ENCODE measurements at places on chromosomes 5 and 9.
A peak's percentile ranks its signal among the peaks of the same experiment; 100 is the strongest.

- DNase-seq, result no peak
Observed at GRCh38 chr9:75130621-75131230, 42.4 kb downstream of the OSTF1 start.

GRCh38 chr5:170484847-170485615 is 18.8 kb upstream of the KCNIP1 start:
- no peak for DNase-seq

DNA sequence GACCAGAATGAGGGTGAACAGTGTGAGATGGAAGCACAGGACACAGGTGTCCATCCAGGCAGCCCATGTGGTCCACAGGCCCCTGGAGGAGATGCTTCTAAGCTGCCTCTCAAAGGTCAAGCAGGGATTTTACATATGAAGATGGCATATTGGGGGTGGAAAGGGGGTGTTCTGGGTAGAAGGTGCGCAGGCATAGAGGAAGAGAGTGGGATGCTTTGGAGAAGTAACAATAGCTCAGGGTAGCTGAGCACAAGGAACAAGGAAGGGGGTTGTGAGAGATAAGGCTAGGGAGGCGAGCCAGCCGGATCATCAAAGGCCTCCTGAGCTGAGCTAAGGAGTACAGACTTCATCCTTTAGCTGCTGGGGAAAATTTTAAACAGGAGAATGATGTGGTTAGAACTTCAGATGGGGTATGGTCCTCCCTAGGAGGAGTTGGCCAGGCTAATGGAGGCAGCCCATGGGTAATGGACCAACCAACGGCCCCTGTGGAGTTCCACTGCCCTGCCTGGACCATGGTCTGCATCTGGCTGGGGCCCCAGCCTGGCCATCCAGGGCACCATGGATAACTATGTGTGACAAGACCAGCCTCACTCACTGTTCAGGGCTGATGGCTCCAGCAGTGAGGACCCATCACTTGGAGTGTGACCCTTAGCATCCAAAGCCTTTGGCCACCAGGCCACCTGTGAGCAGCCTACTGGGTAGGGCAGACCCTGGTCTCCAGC is 86.8 kb upstream of the TBC1D2 start:
- DNase-seq, result no peak

- DNase-seq, result no peak
Observed at GRCh38 chr5:93511445-93511844, 69.6 kb downstream of the NR2F1-AS1 start.

DNA sequence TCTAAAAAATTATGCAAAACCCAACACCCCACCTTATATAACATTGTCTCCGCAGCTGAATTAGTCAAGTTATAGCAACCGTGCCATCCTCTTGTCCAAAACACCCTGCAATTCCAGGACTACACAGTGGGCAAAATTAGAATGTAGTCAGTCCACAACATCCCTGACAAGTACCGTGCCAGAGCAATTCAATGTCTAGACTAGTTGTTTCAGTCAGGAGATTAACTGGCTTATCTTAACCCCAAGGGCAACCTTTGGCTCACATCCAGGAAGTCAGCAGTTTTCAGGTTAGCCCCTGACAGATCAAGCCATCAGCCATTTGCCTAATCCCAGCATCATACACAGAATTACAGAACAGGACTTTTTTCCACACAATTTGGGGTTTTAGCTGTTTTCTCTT is 240.8 kb upstream of the TMEM161B start:
- DNase-seq, result no peak

DNA sequence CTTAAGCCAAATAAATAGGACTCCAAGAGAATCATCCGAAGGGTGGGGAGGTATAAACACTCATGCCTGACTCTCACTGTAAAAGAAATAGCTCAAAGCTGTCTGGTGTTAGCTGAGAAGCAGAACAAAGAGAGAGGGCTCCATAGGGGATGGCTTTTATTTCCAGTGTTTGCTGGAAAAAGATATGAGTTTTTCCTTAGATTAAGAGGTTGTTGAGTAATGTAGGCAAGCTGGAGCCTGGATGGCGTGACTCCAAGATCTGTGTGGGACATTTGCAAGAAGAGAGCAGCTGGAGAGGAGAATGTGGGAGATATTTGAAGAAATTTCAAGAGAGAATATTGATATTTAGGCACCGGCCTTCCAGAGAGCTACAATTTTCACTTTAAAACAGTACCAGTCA is 793.7 kb upstream of the RGMB start:
- no peak for DNase-seq

GRCh38 chr5:39639618-39640089 is 214.9 kb upstream of the DAB2 start:
- DNase-seq, result peak; percentile 43

DNA sequence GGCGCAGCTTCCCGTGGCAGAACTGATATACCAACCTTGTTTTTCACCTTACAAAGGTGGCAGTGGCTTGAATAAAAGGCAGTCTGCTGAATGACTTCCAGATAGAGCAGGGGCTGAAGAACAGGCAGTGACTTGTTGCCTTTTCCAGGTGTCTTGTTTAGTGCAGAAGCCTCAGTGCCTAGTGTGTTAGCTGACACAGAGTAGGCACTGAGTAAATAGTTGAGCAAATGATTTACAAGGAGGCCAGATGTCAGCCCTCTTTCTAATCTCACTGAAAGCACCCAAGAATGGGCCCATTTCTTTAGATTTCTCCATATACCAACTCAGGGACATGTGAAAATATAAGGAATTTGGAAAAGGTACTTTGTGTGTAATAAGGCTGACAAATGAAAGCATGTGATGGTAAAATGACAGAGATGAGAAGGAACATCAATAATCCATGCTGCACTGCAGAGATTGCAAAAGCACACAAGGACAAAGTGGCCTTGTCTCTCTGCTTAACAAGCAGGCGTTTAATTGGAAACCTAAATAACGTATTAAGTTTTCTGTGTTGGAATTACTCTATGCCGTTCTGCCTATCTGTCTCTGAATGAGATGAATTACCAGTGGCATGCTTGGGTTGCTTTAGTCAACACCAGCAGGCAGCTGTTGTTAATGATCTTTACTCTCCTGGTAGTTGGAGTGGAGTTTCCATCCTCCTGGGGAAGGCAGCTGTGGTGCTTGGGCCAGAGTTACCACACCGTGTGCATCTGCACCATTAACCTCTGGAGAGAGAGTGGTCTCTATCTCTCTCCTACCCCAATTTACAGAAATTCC is 360.1 kb upstream of the C9orf72 start:
- no peak for DNase-seq

DNA sequence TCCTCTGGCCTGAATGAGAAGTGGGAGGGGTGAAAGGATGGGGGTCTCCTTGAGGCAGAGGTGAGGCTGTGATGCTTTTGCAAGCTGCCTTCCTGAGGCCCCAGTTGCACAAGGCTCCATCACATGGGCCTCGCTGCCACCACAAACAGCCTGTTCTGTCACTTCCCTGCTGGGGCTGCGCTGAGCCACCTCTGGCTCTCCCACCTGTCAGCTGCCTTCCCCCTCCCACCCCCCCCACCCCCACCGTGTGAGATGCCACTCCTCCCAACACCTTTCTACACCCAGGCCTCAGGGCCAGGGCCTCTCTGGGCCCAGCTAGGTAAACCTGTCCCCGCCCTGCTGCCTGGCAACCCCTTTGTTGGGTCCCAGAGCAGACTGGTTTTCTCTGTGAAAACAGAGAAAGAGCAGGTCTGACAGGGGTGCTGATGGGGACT is 4.5 kb upstream of the PDLIM4 start:
- no peak for DNase-seq

DNA sequence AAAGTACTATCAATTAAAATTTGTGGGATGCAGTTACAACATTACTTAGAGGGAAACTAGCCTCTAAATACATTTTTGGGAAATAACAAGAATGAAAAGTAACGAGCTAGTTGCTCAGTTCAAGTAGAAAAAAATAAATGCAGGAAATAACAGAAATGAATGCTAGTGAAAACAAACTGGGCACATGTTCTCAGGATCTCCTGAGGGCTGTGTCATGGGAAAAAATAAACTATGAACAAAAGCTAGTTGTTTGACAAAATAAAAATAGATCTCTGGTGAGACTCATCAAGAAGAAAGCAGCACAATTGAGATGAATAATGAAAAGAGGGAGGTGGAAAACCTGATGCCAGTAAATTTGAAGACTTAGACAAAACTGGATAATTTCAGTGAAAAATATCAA is 16.3 kb downstream of the IDNK start:
- no peak for DNase-seq

- no peak for DNase-seq
Observed at GRCh38 chr9:100351508-100351907, 1.2 kb downstream of the TEX10 start.

DNA sequence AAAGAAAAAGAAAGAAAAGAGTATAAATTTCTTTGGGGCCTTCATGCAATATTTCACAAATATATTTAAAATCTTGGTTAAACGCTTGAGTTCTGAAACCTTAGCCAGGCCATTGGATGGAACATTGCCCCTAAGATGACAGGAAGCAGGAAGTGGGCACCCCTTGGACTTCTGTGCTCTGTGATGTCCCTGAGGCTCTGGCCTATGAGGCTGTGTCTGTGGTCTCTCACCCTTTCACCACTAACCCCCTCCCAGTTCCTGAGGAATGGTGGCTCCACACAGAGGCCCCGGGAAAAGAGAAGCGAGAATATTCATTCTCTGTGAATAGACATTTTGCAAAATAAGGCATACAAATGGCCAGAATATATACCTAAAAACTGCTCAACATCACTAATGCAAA is 320.5 kb upstream of the PANK3 start:
- no peak for DNase-seq

DNA sequence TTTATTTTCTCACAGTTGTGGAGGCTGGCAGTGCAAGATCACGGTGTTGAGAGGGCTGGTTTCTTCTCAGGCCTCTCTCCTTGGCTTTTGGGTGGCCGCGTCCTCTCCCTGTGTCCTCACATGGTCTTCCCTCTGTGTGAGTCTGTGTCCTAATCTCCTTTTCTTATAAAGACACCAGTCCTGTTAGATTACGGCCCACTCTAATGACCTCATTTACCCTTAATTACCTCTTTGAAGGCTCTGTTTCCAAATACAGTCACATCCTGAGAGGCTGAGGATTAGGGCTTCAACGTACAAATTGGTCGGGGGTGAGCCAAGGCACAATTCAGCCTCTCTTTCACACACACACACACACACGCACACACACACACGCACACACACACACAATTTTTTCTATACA is 73.0 kb downstream of the UGCG start:
- no peak for DNase-seq

DNA sequence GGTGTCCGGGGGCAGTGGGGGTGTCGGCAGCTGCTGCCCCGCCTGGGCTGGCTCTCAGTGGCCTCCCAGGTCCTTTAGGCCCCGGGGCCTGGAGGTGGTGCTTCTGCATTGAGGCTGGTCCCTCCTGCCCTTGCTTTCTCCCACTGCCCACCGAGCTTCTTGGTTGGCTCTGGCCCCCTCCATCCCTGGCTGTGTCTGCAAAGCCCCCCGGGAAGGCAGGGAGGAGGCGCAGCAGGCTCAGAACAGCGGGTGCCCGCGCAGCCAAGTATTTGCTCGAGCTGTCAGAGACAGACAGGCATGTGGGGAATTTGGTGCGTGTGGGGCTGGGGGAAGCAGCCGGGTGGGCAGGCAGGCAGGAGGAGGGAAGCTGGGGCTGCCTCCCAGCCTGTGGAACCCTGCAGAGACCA is 11.5 kb downstream of the CXXC5 start:
- DNase-seq, result no peak

DNA sequence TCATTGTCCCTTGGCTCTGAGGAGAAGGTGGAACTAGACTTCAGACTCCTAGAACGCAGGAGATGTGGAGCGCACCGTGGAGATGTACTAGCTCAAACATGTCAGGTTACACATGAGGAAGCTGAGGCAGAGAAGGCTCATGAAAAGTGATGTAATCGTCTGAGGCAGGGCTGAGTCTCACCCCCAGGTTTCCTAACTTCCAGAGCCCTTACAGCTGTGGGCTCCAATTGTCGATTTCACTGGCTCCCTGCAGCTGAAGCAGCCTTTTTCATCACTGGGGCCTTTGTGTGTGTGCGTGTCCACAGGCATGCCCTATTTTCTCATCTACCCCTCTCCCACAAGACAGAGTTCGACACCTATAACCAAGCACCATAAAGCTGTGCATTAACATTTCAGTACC is 370.6 kb downstream of the NTRK2 start:
- no peak for DNase-seq

DNA sequence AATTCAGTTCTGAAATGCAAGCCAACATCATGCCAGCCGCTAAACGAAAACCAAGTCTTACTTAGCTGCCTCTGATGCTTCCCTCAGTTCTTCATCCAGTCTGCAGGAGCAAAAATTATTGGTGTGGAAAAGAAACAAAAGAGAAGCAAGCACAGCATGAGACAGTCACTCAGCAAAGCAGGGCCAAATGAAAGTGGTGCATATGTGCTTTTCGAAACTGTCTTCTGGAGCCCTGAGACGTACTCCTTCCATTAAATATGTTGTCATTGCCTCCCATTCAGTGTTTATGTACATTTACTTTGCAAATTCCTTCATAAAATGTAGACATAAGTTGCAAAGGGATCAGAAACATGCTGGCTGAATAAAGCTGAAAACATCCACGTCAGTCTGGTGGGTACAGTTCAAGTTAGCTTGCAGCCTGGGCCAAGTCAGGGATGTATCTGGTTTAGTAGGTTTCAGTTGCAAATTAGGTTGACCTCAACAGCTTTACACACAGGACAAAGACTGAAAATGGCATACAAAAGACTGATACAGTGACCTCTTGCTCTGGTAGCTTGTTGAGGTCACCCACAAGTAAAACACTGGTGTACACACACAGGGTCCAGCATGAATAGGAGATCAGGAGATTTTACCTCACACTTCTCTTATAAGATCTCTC is 139.7 kb upstream of the PCA3 start:
- DNase-seq, result no peak

DNA sequence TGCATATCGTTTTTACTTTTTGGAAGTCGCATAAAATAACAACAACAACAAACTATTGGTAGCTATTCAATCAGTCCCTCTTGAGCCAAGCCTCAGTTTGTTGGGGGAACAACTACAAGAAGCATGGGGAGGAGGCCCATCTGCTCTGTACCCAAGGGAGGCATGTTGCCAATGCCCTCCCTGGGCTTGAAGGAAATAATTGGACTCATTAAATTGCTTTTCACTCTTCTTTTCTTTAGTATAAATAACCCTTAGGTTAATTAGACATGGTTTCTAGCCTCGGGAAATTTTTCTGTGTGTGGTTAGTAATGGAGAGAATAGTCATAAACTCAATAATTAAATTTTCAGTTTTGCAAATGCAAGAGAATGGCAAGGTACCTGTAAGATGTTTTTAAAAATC is 500.7 kb downstream of the TLE4 start:
- no peak for DNase-seq

DNA sequence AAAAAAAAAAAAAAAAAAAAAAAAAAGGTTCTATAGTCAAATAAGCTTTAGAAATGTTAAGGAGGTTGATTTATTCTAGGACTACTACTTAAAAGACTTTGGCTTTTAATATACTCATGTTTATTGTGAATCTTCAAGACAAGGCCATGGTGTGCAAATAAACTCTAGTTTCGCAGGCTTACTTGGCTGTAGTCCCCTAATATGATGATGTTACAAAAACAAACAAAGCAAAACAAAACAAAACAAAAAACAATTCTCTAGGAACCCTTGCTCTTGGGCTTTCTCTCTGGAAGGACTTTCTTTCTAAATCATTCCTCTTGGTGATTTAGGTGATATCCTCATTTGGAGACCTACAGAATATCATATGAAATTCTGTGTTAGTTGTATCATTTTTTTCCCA is 172.0 kb downstream of the GDNF start:
- no peak for DNase-seq

GRCh38 chr9:19201899-19202891 is 28.3 kb upstream of the DENND4C start:
- DNase-seq, result no peak

Data from RCC 7860 (cell line).